ENCODE measurements at places on chromosomes 11 and 22.

DNA sequence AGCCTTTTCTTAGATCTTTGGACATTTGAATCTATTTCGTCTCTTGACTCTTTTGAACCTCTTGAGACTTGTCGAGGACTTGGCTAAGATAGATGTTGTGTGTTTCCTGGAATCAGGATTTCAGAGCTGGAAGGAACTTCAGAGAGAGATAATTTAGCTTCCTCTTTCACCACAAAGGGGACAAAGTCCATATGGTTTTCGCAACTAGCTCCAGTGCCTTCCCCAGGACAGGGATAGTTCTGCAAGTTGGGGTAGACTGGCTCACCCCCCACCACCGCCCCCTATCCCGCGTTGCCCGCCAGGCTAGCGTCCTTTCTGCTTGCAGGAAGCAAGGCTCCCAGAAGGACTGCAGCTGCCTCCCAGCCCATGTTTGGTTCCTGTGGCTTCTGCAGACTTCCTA lies 75.7 kb upstream of the MYO18B start:
- no peak for DNase-seq

- DNase-seq: no peak
Observed at GRCh38 chr11:19301361-19301760, 60.6 kb upstream of the E2F8 start.

GRCh38 chr11:12149672-12150225 lies 39.4 kb downstream of the MICAL2 start:
- DNase-seq: no peak

DNA sequence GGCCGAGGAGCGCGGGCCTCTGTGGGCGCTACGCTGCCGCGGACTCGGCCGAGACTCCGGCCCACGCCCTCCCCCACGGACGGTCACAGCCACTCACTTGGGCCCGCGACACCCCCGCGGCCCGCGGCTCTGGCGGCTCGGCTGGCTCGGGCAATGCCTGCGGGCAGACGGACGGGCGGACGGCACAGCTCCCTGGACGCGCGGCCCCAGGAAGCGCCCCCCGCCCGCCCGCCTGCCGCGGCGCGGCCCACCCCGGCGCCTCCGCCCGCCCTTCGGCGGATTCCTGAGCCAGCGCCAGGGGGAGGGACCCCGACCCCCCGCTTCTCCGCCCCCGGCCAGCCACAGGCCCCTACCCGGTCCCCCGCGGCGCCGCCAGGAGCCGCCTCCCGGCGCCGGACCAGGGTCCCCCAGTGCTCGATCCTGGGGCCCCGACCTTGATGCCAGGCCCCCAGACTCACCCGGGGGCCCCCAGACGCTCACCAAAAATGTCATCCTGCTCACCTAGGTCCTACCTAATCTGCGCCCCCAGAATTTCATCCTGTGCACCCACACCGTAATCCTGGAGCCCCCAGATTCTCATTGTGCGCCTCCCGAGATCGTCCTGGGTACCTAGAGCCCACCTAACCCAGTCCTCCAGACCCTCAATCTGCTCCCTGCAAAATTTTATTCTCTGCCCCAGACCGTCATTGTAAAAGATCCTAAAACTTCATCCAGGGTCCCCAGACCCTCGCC lies at the start of gene EFEMP2:
Gene EFEMP2 (minus strand): TSS at position 215 of the 732 bp plus-strand sequence. CDS start 446 bp downstream, outside the sequence.
- peak; percentile 23 for DNase-seq

DNA sequence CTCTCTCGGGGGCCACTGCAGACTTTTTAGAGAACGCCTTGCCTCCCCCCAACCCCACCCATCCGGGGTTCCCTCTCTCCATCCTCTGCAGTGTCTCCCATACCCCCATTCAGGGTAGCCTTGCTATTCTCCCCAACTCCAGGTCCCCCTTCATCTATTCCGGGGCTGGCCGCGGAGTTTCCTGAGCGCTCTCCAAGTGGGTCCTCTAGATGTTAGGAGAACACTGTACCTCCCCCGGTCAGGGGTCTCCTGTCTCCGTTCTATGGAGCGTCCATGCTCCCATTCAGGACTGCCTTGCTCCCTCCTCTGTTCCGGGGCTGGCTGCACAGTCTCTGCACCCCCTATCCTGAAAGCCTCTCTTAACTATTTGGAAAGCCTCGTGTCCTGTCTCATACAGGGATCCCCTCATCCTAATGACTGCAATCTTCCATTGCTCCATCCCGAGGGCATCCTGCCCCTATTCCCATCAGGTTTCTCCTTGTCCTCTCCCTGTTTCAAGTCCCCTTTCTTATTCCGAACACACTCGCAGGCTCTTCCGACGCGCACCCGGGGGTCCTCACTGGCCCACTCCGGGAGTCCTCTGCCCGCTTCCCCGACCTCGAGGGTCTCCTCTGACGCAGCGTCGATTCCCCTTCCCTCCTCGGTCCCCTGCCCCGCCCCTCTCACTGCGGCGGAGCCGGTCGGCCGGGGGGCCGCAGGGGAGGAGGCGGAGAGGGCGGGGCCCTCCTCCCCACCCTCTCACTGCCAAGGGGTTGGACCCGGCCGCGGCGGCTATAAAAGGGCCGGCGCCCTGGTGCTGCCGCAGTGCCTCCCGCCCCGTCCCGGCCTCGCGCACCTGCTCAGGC lies at the start of gene NEFH:
Gene NEFH (plus strand): TSS at position 802 of the 845 bp plus-strand sequence. CDS start 45 bp downstream, outside the sequence.
- no peak for DNase-seq

DNA sequence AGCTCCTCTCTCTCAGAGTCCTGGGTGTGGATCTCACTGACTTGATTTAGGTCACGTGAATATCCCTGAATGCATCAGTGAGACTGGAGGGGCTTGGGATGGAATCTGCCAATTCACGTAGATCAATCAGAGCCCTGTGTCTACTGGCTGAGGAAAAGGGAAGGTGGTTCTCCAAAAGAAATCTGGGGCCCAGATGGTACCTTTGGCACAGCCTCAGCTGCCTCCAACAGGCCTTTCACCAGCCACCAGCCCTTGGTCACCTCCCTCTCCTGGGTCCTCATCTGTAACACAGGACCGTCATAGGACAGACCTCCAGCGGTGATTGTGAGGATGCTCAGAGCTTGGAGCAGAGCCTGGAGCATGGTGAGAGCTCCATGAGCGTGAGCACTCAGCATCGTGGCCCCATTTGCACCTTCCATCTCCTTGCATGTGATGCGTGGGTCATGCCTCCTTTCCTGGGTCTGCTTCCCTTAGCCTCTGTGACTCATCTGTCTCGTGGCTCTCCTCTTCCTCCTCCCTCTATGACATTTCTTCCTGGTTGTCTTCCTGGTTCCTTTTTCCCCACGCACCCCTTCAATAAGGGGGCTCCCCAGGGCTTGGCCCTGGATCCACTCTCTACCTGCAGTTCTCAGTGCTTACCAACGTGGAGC lies 7.5 kb upstream of the MIEF1 start:
- DNase-seq: no peak

- no peak for DNase-seq
Observed at GRCh38 chr11:12765428-12765827, 91.2 kb downstream of the TEAD1 start.

DNA sequence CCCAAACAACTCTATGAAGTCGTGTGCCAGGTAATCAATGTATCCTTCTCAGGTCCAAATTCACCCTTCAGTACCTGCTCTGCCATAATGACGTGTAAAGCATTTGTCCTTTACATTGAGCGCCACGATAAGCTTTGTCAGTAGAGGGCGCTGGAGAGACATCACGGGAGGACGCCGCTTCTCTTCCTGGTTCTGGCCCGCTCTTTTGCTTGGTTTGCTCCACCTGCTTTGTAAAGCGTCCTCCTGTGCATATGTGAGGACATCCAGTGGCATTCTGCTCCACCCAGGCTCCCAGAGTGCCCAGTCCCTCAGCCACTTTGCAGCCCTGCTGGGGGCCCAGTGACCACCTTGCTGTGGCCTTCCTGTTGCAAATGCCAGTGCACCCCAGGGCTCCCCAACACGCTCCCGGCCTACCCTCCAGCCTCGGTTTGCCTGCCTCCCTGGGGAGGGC lies 61.1 kb downstream of the WT1 start:
- DNase-seq: peak; percentile 32

DNA sequence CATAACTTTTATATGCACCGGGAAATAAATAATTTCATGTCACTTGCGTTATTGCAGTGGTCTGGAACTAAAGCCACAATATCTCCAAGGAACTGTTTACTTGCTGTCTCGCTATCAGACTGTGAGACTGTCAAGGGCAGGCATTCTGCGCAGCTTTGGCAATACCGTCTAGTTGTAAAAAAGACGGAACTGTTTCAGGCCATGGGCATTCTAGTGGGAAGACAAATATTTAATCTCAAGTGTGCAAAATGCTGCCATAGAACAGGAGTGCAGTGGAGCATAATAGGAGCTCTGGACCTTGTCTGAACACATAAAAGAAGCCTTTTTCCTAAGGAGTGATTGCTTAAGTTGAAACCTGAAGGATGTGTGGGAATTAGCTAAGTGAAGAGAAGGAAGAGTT lies 53.8 kb downstream of the PACS1 start:
- DNase-seq: no peak

DNA sequence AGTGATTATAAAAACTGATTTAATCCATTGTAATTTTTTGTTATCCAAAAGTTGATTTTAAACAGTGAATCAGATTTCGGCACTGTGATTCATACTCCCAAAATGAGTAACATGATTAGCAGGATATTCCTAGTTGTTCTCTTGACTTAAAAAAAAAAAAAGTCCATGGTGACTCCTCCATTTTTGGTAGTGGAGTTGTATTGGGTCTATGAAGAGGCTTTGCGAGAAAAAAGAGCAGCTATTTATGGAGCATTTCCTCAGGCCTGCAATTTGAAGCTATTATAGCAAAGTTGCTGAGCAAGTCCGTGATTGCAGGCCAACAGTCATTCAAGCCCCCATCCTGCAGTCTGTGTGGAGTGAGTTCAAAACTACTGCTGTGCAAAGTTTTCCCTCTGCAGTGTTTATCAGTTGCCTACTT lies 28.8 kb downstream of the YAP1 start:
- peak; percentile 86 for DNase-seq

GRCh38 chr11:116558504-116559211 lies 214.1 kb downstream of the BUD13 start:
- peak; percentile 74 for DNase-seq

DNA sequence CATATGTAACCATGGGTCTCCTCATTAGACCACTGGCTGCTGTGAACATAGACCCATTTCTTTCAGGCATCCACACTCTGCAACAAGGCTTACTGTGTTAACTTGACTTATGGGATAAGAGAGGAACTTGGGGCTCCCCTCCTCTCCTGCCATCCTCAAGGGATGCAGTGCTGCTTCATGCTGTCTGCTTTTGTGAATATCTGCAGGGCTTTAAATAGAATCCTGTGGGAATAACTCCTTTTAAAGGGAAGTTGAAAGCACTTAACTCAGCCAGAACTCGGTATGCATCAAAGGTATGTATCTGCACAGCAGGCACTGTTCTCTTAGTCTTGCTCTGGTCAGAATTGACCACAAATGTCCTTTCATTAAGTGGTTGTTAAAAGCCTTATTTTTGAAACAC lies 222.5 kb upstream of the KIRREL3 start:
- DNase-seq: no peak

GRCh38 chr11:131724436-131724975 lies 354.1 kb downstream of the NTM start:
- no peak for DNase-seq

GRCh38 chr11:118572981-118573550 lies 857 bp downstream of the ARCN1 start:
- DNase-seq: peak; percentile 67
